ENCODE measurements at places on chromosomes 5 and 9. TPM values are rescaled to one million over a fixed set of nuclear protein-coding genes. Genes with fewer than 3 reads are reported as not detected.

The MARCHF11 gene
- not detected for total RNA-seq

- DNase-seq, result no peak
- peaks cover 6% of the 10 kb centered on the region for H3K4me1 ChIP-seq
- no peak overlapping the region for H3K4me3 ChIP-seq
These were observed 141.0 kb upstream of the GRHPR start for GRCh38 chr9:37281541-37281940.

GRCh38 chr9:19440823-19441580, 32.2 kb downstream of the ACER2 start:
- H3K27me3 ChIP-seq, result no peaks in the 10 kb centered on the region
- DNase-seq, result no peak
- peak overlapping the region; percentile 79 for H3K27ac ChIP-seq
- H3K4me3 ChIP-seq, result peak overlapping the region; percentile 71
- H3K36me3 ChIP-seq, result peaks cover 5% of the 10 kb centered on the region

- H3K27ac ChIP-seq, result no peak overlapping the region
- H3K36me3 ChIP-seq, result no peaks in the 10 kb centered on the region
- DNase-seq, result no peak
- H3K27me3 ChIP-seq, result no peaks in the 10 kb centered on the region
- H3K4me3 ChIP-seq, result no peak overlapping the region
These were observed 514.0 kb upstream of the KLF4 start for GRCh38 chr9:108003526-108003925.

All from activated CD8-positive, alpha-beta memory T cell treated with anti-CD3 and anti-CD28 coated beads, Interleukin-2, amount 10 ng/mL, durations not matched to agents 7 days and 5 days (primary cell).